ENCODE measurements at places on chromosomes 6 and 20. TPM values are rescaled to one million over a fixed set of nuclear protein-coding genes. Genes with fewer than 3 reads are reported as not detected.

DNA sequence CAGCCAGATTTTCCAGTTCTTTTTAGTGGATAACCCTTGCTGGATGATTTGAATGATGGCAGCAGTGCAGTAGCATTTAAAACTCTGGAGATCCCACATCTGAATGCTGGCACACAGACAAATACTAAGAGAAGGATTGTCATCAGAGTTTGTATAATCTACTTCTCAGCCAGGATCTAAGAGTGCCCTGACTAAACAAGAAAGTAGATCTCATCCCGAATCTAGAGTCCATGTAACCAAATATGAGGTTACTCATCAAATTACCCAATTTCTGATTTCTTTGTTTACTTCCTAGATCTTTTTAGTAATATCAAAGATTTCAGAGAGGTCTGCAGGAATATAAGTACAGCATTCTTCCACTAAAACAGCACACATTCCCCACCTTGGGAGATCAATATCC is 7.8 kb downstream of the TMC2 start:
- H3K27me3 ChIP-seq = peaks cover 61% of the 10 kb centered on the region
- no peak overlapping the region for H3K27ac ChIP-seq
- no peak overlapping the region for H3K4me3 ChIP-seq
- H3K36me3 ChIP-seq = no peaks in the 10 kb centered on the region
- no peak for DNase-seq
- no peaks in the 10 kb centered on the region for H3K4me1 ChIP-seq

DNA sequence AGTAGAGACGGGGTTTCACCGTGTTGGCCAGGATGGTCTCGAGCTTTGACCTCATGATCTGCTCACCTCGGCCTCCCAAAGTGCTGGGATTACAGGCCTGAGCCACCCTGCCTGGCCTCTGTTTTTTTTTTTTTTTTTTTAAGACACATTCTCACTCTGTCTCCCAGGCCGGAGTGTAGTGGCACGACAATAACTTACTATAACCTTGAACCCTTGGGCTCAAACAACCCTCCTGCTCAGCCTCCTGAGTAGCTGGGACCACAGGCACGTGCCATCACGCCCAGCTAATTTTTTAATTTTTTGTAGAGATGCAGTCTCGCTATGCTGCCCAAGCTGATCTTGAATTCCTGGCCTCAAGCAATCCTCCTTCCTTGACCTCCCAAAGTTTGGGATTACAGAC is 26.6 kb downstream of the CPXM1 start:
- H3K27me3 ChIP-seq = peaks cover 10% of the 10 kb centered on the region
- DNase-seq = no peak
- peaks cover 4% of the 10 kb centered on the region for H3K4me1 ChIP-seq
- no peak overlapping the region for H3K4me3 ChIP-seq

- no peak for DNase-seq
- H3K27ac ChIP-seq = no peak overlapping the region
- H3K4me3 ChIP-seq = no peak overlapping the region
- peaks cover 7% of the 10 kb centered on the region for H3K4me1 ChIP-seq
Observed at GRCh38 chr6:1796706-1797529, 187.2 kb downstream of the FOXC1 start.

BRPF3 gene
- total RNA-seq = 25.4 TPM
